Stimulated activated CD4-positive, alpha-beta T cell treated with anti-CD3 and anti-CD28 coated beads, Interleukin-4, amount 100 ng/mL, for 48 hours (primary cell): ENCODE measurements at places on chromosomes 1 and 21.

- DNase-seq: no peak
Measured at GRCh38 chr1:31591425-31592093, 15.2 kb downstream of the TINAGL1 start.

GRCh38 chr1:49240709-49241221, 464.1 kb upstream of the BEND5 start:
- DNase-seq: no peak

- no peak for DNase-seq
Measured at GRCh38 chr1:229434005-229434640, at the start of gene ACTA1. Gene ACTA1 (minus strand): TSS chr1:229434094. CDS start chr1:229433115, 979 bp downstream.

DNA sequence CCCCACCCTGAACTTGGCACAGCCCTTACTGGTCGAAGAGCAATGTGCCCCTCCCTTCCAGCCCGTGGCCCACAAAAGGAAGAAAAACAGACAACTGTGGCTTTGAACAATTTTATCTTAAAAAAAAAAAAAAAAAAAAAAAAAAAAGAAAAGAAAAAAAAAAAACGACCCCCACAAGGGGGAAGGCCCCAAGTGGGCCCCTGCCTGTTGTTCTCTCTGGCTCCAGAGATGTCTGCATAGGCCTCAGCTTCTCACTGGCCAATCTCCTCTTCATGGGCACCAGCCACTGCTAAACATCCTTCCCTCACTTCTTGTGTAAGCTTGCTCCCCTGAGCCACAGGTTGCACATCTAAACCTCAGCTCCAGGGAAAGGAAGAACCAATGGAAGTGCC, 386 bp upstream of the TSTD1 start:
- DNase-seq: no peak

GRCh38 chr1:18386591-18386990, 94.1 kb upstream of the KLHDC7A start:
- no peak for DNase-seq

- peak; percentile 58 for DNase-seq
Measured at GRCh38 chr1:27525296-27526272, 35.6 kb upstream of the WASF2 start.

- DNase-seq: no peak
Measured at GRCh38 chr1:240100371-240100934, 8.8 kb downstream of the FMN2 start.

- no peak for DNase-seq
Measured at GRCh38 chr1:209399800-209400199, 183.7 kb upstream of the CAMK1G start.

DNA sequence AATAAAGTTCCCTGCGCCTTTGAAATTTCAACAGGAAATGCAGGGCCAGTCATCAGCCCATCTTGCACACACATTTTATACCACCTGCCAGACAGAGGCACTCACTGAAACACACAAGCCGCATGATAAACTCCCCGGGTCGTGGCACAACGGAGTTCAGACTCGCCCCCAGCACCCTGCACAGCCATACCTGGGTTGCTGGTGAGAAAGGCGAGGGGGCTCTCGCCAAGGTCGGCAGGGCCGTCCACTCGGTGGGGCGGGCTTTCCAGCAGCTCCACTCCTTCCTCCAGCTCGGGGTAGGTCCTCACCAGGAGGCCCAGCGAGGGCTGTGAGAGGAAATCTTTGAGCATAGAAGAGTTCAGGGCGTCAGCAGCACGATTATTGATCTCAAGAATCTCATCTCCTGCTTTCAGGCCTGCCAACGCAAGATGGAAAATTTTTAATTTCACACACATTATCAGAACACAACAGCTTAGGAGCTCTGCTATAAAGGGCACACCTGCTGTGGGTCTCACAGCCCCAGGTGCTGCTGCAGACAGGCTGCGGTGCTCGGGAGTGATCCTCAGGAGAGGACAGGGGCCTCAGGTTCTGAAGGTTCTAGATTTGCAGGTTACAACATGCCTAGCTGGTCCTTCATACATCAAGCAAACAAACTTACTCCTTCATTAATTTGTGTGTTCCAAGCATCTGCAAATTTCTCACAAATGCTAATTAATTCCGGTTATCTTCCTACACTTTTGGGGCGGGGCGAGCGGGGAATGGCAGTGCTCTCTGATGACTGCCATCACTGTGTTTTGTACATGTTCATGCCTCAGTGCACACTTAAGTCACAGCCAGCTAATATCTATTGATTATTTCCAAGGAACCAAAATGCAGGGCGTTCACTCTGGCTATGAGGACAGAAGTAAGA, 144.2 kb upstream of the KRTAP19-8 start:
- peak; percentile 50 for DNase-seq

DNA sequence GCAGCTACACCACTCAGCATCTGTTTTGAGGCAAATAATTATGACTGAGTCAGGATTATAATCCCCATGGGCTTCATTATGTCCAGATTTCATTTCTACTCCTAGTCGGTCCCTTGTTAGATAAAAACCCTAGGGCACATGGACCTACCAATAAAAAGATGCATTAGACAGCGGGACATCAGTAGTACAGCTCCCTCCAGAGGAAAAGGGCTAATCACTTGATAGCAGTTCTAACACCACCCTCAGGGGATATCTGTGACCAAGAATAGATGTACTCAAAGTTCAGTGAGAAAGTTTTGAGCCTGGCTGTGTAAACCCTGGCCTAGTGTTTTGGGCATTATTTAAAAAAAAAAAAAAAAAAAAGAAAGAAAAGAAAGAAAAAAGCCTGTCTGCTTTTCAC, 10.0 kb downstream of the GJA8 start:
- DNase-seq: no peak

DNA sequence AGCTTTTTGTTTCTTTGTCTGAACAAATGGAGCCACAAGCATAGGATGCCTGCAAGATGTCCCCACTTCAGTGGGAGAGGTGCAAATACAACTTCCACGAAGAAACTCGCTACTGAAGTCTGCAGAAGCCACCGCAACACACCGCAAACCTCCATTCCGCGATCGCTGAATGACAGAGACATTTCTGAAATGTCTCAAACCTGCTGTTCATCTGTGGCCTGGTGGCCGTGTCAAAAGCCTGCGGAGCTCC, 1.0 kb downstream of the TP53BP2 start:
- DNase-seq: peak; percentile 42

- no peak for DNase-seq
Measured at GRCh38 chr21:23899561-23899960, 1707.7 kb downstream of the MRPL39 start.

- DNase-seq: no peak
Measured at GRCh38 chr1:66217021-66217420, 316.9 kb upstream of the SGIP1 start.

DNA sequence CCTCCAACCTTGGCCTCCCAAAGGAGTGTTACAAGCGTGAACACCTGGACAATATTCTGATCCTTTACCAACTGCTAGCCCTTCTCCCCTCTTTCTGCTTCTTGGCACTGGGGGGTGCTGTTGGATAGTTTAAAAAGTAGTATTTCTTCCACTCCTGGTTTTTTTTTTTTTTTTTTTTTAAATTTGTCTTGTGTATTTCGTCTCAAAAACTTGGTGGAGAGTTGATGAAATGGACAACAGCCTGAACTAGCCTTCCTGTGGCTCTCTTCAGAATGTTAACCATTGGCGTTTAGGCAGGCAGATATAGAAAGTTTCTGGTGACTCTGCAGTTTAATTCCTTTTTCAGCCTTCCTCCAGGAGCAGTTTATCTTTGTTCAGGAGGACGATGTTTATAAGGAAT, 69.7 kb upstream of the USP24 start:
- DNase-seq: no peak

GRCh38 chr1:44077421-44077820, 41.2 kb upstream of the KLF17 start:
- DNase-seq: no peak

DNA sequence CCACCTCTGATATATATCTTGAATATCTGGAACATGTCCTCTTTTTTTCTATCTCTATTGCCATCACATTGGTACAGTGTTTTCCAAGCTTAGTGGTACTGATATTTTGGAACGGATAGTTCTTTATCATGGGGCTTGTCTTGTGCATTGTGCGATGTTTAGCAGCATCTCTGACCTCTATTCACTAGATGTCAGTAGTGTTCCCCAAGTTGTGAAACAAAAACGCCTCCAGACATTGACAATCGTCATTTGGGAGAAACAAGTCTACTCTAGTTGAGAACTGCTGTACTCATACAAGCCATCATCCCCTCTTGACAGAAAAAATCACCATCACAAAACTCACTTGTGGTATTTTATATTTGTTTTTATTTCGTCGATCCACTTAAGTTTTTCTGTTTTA, 79.7 kb upstream of the CHODL start:
- DNase-seq: no peak

DNA sequence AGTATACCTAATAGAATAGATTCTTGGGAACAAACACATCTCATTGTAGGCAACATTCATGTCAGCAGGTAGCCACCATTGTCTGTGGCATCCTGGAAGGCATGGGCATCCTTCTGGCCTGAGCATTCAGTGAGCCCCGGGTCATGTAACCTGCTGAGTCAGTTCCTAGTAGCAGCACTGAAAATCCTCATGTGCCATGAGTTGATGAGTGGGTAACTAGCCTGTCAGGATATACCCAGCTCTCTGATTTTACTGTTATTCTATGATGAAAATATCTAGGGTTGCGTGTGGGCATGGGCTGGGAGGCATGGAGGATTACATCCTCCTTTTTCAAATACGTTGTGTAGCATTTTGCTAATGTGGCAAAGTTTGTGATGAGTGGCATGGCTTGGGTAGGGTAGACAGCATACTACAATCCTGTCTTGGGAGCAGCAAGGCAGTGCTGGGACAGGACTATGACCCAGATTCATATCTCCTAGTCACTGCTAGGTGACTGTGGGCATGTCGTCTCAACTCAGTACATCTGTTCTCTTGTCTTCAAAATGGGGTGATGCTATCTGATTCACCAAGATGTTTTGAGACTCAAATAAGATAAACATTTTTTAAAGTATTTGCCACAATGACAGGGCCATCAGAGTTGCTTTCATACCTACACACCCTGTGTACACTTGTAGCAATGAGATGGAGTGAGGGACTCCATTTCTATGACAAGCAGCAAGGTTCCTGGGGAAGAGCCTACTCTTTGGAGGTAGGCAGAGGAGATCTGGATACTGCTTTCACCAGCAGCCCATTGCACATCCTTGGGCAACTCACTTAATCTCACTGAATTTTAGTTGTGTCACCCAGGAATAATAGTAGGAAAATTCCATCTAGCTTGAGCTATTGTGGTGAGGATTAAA, 62.5 kb downstream of the CD58 start:
- no peak for DNase-seq

- DNase-seq: no peak
Measured at GRCh38 chr1:206797534-206798383, 25.5 kb upstream of the IL10 start.

DNA sequence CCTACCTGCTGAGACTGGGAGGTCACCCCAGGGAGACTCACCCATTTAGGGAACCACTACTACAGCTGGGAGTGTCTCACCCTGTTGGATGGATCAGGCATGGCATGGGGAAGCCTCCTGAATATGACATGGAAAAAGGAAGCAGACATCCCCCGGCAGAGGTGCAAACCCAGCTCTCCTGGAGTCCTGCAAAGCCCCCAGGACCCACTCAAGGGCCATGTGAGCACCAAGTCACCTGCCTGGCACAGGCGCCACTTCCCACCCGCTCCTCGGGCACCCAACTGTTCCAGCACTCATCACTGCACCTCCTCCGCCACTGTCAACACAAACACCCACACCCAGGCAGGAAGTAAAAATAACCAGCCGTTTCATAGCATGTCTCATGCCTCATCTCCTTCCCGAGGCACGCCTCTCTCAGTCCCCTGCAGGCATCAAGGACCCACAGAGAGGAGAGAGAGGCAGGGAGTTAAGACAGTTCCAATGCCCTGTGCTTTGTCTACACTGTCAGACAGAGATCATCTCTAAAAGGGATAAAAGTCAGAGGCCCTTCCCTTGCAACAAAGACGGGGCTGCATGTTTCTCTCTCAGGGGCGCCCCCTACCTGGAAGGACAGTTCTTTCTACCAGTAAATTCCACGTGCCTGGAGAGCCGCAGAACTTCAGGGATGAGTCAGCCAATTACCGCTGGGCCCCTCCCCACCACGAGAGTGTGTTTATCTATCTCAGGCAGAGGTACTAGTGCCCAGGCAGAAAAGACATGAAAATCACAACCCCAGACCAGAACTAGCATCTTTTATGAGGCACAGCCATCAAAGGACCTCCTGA, 150.1 kb upstream of the SOD1 start:
- DNase-seq: peak; percentile 77

GRCh38 chr21:44380876-44381275, 27.5 kb downstream of the TRPM2 start:
- no peak for DNase-seq

DNA sequence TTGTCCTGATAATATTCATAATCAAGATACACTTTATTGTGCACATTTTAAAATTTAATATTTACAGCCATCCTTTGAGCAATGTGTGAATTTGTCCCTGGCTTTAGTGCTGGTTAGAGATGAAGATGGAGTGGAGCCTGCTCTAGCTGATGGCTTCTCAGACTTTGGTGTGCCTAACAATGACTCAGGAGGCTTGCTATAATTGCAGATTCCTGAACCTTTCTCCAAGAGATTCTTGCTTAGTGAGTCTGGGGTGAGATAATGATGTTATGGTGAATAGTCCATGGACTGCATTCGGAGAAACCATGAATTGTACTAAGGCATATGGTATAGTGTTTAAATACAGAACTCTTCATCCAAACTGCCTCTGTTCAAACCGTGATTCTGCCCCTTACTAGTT, 307.1 kb downstream of the PAPPA2 start:
- DNase-seq: no peak

DNA sequence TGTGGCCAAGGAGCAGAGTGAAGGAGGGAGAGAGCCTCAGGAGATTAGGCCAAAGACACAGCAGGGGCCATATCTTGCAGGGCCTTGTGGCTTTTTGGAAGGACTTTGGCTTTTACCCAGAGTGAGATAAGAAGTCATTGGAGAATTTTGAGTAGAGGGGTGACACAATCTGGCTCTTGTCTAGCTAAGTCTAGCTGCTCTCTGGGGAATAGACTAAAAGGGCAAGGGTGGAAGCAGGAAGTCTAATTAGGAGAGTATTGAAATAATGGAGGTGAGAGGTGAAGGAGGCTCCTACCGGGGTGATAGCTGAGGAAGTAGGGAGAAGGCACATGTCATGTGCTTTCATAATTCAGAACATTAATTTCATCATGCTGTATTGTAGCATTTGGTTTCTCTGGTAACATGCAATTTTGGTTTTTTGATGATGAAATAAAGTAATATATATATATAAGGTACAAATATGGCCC, 34.3 kb upstream of the KCNA3 start:
- DNase-seq: no peak

DNA sequence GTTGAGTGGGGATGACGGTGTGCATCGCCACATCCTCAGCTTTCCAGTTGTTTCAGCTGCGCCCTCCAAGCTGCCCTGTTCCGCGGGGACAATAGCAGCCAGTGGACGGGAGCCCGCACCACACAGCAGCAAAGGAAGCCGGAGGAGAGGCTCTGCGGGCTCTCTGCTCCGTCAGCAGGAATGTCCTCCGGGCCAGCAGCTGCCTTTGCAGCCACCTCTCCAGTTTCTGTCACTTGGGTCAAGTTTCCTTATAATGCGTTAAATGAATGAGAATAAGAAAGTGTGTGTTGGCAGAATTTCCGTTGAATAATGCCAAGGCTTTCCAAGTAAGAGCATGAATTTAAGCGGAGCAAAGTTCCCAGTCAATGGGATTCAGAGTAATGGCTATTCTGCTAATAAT, 263.3 kb downstream of the KIF26B start:
- DNase-seq: no peak

- no peak for DNase-seq
Measured at GRCh38 chr1:52127181-52128180, 14.4 kb upstream of the ZFYVE9 start.
